ENCODE measurements at places on chromosomes 4 and X.

DNA sequence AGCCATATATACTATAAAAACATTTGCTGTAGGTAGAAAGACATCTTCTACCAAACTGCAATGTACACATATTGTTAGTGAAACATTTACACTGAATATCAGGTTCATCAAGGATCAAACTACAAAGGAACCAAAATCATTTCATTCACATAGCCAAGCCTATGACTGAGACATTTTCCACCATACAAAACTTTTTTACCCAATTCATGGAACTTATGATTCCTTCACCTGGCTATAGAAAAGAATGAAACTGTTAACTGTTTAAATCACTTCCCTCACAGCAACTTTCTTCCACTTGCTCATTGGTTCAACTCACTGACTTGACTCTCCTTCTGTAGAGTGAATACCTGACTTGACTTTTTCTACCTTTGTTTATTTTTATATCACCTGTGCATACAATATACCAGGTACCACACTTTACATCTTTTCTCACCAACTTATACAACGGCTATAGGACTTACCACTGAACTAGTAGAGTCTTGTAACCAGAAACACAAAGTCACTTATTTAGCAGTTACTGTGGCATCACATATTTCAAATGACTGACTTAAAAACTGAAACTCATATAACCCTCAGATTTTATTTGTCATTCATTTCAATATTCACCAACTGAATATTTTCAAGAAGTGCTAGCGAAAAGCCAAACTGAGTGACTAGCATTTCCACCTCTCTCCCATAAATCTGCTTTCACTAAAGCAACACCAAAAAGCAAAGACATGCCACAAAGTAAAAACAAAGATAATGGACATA is 30.9 kb downstream of the CAMK2D start:
- DNase-seq: no peak

- DNase-seq: no peak
Measured at GRCh38 chr4:166435449-166435848, 562.4 kb downstream of the TLL1 start.

DNA sequence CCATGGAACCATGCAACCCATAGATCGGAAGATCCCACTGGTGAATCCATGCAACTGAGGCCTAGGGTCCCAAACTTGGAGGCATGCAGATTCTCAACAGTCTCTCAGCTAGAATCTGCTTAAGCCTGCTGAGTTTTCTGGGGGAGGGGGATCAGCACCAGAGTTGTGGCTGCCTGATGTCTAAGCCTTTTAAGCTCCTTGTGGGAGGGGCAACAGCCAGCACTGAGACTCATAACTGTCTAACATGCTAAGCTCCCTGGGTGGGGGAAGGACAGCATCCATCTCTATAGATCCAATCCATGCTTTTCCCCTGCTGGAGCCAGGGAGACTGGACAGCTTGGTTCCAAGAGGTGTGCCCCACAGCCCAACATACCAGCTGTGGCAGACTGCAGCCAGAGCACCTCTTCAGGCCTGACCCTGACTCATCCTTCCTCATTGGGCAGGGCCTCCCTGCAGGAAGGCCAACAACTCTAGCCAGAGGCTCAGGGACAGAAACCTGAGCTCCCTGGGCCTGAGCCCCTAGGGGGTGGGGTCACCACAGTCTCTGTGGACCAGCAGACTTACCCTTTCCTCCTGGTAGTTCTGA is 300.1 kb upstream of the SLC7A11 start:
- DNase-seq: no peak

DNA sequence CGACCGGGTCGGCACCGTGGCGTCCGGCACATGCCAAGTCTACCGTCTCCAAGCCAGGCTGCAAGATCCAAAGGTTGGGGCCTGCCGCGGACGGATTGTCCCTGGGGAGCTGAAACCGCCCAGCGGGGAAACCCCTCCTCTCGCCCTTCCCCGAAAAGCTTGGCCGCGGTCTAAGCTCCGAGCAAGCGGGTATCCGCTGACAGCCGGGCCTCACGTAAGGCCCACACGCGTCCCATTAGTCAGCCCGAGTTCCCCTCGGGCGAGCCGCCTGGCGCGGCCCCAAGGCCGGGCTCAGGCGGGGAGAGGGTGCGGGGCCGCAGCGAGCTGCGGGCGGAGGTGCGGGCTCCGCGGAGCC is 6.8 kb upstream of the BCOR start:
- DNase-seq: peak; percentile 26

GRCh38 chrX:106247162-106247561 is 79.1 kb downstream of the PWWP3B start:
- no peak for DNase-seq

DNA sequence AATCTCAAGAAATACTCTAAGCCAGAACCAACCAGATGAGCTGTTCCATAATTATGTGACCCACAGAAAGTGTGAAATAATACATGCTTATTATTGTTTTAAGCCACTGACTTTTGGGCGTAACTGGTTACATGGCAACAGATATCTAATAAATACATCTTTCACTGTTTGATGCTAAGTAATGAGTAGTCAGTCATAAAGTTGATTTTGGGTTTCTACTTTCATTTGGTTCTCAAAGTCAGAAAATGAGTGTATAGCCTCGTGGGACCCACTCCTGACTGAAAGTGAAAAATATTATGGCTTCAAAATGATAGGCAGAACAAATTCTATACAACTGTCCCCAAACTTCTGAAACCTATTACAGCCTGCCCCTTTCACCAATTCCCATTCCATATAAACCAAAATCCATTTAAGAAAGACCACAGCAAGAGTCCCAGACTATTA is 88.0 kb upstream of the CBR4 start:
- no peak for DNase-seq

GRCh38 chr4:24160358-24160757 is 270.5 kb upstream of the PPARGC1A start:
- no peak for DNase-seq

- DNase-seq: no peak
Measured at GRCh38 chr4:102789317-102789717, 28.5 kb upstream of the MANBA start.

- no peak for DNase-seq
Measured at GRCh38 chr4:140423106-140423505, 4.3 kb downstream of the CLGN start.

DNA sequence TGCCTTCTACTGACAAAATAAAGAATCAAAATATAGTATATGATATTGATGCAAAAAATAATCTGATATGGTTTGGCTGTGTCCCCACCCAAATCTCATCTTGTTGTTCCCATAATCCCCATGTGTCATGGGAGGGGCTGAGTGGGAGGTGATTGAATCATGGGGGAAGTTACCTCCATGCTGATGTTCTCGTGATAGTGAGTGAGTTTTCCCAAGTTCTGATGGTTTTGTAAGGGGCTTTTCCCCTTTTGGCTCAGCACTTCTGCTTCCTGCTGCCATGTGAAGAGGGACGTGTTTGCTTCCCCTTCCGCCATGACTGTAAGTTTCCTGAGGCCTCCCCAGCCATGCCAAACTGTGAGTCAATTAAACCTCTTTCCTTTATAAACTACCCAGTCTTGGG is 70.2 kb downstream of the TMEM165 start:
- no peak for DNase-seq

DNA sequence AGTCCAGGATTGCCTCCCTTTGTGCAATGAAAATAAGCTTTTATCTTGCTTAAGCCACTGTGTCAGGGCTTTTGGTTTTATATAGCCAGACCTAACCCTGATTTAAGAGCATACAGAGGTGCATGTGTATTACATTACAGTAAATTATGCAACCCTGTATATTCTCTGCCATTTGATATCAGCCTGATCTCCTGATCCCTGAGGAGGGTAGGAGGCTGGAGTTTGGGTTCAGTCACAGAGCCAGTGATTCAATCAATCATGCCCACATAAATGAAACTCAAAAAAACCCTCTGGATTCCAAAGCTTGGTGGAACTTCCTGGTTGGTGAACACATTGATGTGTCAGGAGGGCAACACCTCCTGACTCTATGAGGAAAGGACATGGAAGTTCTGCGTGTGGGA is 7.3 kb upstream of the KLHL8 start:
- DNase-seq: no peak

DNA sequence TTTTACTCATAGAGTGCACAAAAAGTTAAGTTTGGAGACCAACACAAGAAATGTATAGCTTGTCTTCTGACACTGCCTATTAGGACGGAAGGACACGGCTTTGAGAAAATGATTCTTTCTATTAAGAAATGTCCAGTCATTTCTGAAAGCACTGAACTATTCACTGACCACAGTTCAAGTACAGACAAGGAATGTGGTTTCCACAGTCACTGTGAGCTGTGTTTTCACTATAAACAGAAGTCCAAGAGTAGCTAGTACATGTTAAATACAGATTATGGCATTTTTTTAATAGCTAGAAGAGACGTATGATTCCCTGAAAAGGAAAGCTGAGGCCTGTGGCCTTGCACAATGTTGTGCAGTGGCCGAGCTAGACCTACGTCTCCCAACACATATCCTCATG is 115.1 kb upstream of the GPM6A start:
- DNase-seq: no peak

DNA sequence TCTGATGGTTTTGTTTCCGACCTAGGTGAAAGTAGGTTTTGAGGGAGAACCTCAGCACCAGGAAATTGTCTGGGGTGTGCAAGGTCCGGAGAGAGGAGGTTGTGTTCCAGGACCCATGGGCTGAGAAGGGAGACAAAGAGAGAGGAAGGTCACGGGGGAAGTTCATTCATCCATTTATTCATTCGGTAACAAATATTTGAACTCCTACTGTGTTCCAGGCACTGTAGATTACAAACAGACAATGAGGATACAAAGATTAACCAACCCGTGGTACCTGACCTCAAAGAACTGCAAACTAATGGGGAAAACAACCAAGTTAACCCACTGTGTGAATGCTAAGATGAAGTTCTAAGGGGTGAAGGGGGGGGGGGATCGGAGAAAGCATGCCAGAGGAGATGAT is 1.8 kb upstream of the GPC3 start:
- no peak for DNase-seq

GRCh38 chrX:77009691-77010090 is 437.5 kb upstream of the FGF16 start:
- no peak for DNase-seq

DNA sequence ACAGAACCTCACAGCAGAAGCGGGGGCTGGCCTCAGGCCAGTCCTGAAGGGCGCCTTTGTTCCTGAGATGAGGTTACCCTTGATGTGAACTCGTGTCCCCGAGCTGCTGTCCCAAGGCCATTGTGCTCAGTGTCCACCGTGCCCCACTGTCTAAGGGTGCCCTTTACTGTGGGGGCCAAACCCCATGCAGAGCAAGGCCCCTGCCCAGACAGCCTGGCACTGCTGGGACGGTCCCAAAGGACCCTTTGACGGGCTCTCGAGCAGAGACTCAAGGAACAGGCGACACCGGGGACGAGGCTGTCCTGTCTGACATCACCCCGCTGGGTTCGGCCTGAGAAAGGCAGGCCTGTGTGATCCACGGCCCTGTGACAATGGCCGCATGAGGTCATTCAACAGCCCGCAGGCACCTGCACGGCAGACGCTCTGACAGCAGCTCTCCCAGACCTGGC is 100.6 kb downstream of the ABLIM2 start:
- no peak for DNase-seq

DNA sequence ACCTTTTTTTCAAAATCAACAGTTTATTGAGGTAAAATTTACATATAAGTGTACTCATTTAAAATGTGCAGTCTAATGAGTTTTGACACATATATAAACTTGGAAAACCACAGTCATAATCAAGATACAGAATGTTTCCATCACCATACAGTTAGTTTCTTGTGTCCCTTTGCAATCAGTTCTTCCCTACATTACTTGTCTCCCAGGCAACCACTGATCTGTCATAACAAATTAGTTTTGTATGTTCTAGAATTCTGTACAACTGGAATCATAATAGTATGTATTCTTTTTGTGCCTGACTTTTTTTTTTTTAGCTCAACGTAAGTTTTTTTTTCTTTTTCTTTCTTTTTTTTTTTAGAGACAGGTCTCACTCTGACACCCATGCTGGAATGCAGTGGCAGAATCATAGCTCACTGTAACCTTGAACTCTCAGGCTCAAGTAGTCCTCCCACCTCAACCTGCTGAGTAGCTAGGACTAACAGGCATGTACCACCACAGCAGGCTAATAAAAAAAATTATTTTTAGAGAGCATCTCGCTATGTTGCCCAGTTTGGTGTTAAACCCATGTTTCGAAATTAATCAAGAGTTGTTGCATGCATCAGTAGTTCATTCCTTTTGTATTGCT is 26.9 kb downstream of the ARFIP1 start:
- no peak for DNase-seq

GRCh38 chrX:103780336-103781061 is 3.9 kb downstream of the PLP1 start:
- no peak for DNase-seq

DNA sequence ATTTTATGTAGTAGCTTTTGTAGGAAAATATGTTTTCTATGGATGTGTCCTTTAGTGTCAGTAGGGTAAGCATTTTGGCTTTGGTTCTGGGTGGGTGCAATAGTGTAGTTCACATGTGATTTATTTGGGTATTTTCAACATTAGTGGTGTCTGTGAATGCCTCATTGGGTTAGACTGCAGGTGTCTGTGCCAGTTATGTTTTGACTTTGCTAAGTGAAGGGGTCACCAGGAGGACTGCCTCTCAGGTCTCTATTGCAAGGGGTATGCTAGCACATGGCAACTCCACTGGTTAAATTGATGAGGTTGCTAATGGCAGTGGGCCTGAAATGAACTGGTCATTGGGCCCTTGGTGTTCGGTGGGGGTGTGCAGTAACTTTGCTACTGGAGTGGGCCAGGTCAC is 467.1 kb downstream of the NAF1 start:
- DNase-seq: no peak

- DNase-seq: no peak
Measured at GRCh38 chr4:24753519-24753918, 41.9 kb upstream of the SOD3 start.

DNA sequence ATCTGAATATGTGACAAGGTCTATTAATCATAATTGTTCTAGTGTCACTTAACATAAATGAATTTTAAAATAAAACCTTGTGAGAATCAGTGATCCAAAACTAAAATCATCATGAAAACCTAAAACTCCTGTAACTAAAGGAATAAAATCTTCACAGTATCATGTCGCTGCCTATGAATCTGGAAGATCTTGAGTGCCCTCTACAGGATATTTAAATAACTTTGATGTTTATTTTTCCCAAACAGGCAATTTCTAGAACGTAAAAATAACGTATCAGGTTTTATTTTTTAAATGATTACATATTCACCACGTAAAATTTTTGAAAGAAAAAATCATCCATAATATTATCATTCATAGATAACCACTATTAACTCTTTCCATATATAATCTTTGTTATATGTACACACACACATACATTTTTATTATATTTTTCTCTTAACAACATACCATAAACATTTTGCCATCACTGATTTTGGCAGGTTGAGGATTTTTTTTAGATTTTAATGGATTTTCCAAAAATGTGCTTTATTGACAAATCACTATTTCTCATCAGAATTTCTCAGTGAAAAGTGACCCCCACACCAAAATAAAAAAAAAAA is 79.6 kb downstream of the COMMD8 start:
- DNase-seq: no peak

- DNase-seq: no peak
Measured at GRCh38 chr4:38008571-38009021, 48.4 kb downstream of the PTTG2 start.

GRCh38 chr4:4873203-4873602 is 13.7 kb downstream of the MSX1 start:
- DNase-seq: no peak

Measured in stimulated activated CD4-positive, alpha-beta T cell treated with anti-CD3 and anti-CD28 coated beads, Interleukin-4, amount 100 ng/mL, for 1 hour (primary cell).